ENCODE measurements at places on chromosomes 12 and 14.

DNA sequence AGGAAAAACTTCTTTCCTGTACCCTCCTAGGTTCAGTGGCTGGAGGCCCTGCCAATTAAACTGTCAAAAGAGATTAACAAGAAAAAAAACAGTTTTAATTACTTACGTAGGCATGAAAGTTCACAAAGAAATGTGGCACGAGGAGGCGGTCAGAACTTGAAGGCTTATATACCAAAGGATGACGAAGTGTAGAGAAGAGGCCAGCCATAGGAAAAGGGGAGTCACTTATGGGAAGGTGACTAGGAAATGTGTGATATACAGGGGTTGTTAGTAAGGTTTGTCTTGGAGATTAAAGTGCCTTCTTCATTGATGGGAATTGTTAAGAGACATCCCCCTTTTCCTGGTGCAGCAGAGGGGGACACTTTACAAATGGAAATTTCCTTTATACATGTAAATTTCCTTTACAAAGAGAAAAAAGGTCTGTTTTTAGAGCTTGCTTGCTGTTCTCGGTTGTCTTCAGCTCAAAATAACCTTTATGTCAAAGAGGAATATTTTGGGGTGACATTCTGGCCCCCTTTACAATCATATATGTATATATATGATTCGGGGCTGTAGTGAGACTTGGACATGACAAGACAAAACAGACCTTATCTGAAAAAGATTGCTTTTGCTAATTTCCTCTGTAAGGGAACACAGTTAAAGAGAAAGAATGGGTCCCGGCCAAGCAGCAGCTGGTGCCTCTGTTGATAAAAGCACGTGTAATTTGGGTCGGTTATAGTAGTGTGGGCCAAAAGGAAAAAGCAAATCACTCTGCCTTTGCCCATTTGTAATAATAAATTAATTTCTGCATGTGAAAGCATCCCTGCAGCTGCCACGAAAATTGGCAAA is 38.6 kb downstream of the SYNE2 start:
- no peak for DNase-seq

DNA sequence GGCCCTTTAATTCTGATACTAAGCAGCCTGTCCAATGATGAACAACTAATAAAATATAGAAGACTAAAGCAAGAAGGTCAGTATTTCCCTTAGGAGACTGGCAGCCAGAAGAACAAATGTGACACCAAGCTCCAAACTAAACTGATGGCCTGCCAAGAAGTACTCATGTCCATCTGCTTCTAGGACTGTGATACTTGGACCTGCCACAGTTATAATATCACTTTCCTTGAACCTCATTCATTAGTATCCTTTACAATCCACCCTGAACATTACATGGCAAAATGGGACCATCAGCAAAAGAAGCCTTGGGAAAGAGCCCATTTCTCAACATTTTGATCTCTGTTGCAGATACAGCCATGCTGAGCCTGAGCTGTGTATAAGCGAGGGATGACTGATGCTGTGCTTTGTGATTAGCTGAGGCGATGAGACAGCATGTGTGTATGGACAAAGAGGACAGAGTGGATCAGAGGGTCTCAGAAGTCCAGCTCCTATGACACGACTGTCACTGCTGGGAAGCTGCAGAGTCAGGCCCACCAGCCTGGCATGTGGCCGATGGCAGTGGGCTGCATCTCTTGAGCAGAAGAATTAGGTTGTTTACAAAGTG is 73.9 kb downstream of the TGFB3 start:
- DNase-seq: no peak

- no peak for DNase-seq
These were observed 126.8 kb upstream of the EVL start for GRCh38 chr14:99938376-99938775.

- no peak for DNase-seq
These were observed 50.3 kb downstream of the ESRRB start for GRCh38 chr14:76426161-76426696.

DNA sequence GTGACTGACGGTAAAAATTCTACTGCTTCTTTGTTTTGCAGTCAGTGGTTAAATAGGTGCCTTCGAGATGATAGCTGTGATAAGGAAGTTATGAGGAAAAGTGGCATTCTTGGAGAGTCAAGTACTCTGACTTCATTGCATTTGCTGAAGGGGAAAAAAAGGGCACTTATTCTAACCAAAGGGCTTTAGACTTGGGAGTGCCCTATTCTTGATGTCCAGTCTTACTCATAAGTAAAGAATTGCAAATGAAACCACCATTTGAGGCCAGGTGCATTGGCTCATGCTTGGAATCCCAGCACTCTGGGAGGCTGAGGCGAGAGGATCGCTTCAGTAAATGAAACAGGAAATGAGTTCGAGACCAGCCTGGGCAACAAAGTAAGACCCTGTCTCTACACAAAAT is 40.3 kb downstream of the BRAP start:
- peak; percentile 79 for DNase-seq

GRCh38 chr14:33643426-33644181 is 307.3 kb downstream of the EGLN3 start:
- no peak for DNase-seq

DNA sequence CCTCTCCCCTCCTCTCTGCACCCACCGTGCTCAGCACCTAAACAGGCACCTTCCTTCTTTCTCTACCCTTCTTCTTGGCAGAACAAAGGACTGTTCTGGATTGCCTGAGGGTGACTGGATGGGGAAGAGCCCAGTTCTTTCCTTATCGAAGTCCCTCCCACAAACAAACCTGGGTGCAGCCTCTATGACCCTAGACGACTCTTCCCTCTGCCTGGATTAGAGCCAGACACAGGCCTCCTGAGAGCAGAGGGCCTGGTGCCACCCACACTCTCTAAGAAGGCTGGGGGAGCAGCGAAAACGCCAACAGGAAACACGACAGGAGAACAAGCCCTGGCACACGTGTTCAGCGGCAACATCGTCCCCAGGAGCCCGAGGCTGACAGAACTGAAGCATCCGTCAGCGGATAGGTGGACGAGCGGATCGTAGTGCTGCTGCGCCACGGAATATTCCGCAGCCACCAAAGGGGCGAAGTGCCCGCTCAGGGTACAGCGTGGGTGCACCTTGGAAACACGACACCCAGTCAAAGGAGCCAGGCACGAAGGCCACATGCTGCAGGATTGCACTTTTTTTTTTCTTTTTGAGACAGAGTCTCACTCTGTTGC is 38.0 kb downstream of the RIMBP2 start:
- DNase-seq: no peak

DNA sequence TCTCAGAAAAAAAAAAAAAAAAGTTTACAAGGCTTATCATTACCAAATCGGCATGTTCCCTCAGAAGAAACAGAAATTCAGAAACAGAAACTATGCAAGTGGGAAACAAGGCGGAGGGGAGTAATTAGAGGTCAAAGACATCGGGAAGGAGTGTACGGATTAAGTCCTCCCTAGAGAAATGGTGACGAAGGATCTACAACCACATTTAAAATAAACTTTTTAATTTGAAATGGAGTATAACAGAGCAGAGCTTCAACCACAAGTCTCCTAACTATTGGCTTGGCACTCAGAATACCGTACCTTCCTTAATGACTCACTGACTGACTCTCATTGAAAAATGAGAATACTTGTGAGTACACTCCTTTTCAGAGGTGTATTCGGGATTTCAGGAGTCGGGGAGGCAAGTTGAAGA is 908 bp downstream of the ENTPD5 start:
- peak; percentile 71 for DNase-seq

GRCh38 chr12:29566441-29566840 is 69.0 kb upstream of the OVCH1 start:
- DNase-seq: peak; percentile 64

DNA sequence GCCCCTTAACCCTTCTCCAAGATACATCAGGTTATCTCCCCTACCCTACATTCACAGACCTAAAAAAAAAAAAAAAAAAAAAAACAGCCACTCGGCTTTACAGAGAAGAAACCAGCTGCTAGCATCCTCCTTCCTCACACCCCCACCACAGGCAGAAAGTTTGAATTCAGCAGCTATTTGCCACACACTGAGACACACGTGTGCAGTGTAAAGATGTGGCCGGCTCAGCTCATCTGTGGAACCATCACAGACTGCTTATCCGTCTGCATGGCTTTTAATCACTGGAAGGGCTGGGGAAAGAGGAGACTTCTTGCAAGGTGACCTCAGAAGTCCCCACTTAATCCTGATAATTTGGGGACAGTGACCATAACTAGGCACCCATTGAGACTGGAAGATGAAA is 50.0 kb downstream of the VWF start:
- no peak for DNase-seq

- no peak for DNase-seq
These were observed 4.5 kb upstream of the KMT5A start for GRCh38 chr12:123379391-123379790.

GRCh38 chr14:34873589-34874385 is 1.4 kb downstream of the BAZ1A start:
- peak; percentile 57 for DNase-seq

- DNase-seq: peak; percentile 85
These were observed 39.4 kb downstream of the ETV6 start for GRCh38 chr12:11688831-11689230.

DNA sequence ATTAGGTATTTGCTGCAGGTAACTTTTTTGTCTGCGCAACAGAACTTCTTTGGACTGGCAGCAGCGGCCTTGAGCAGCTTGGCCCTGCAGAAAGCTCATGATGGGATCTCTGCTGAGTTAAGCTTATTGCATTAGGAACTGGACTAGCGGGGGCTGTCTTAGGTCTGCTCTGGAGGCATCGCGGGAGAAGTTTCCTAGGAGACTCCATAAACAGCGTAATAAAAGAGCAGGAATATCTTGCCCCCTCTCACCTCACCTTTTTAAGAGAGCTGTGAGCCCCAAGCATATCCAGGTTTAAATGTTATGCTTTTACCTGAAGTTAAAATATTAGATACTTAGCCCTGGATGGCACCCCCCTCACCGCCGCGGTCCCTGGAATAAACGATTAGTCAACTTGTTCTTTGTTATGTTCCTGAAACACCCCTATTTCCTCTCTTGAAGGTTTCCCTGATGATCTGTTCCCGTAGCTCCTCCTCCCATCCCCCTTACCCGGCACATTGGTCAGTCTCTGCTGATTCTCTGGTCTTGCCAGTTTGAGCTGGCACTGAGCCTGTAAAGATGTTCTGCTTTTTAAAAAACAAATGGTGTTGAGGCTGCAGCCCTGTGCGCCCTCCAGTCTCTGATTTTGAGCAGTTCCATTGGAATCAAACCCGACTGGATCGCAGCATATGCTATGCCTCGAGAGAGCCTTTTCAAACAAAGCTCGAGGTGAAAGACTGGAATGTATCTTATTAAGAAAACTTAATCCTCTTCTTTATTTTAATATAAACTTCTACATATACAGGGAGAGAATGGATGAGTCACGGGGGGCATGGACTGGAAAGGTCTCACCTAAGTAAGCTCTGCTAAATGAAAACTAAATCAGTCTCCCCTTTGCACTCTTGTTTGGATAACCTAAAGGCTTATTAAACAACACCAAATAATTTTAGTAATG is 1.9 kb downstream of the MLXIP start:
- DNase-seq: peak; percentile 92

DNA sequence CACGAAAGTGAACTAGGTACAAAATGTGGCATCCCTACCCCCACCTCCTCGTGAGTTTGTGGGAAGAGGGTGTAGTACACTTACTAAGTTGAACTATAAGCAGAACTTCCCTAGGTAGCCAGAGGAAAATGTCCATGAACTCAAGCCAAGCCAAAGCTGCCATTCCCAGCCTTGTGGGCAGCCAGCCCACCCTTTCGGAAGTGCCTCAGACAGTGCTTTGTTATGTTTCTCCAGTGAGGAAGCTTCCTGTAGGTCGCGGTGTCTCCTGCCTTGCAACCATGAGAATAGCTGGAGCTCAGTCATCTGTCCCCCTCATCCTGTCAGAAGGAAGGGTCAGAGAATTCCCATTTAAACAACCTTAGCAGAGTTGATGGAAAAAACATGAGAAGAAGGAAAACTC is 266.9 kb downstream of the DUSP6 start:
- DNase-seq: no peak

- no peak for DNase-seq
These were observed 348.8 kb downstream of the PDZRN4 start for GRCh38 chr12:41536813-41537490.

- DNase-seq: no peak
These were observed 176.9 kb upstream of the HIF1A start for GRCh38 chr14:61518403-61518802.

DNA sequence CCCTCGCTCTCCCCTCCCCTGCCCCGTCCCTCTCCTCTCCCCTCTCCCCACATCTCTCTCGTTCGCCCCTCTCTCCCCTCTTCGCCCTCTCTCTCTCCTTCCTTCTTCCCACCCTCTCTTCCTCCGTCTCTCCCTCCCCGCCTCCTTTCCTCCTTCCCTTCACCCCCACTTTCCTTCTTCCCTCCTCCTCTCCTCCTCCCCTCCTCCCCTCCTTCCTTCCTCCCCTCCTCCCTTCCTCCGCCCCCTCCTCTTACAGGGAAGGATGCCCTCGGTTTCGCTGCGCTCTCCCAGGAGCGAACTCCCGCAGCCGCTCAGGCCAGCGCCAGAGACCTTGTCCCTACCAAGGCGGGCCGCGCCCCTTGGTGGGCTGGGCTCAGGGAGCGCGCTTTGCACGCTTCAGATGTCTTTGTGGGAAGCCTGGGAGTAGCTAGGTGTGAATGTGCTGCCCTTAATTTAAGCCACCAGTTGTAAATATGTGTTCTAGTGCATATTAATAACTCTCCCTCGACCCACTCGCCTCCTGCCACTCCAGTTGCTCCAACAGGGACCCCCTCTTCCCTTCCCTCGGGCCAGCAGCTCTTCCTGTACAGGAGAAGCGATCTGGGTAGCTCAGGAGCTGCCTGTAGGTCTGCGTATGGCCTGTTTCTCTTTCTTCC is 13.3 kb upstream of the MAP3K9 start:
- peak; percentile 50 for DNase-seq

DNA sequence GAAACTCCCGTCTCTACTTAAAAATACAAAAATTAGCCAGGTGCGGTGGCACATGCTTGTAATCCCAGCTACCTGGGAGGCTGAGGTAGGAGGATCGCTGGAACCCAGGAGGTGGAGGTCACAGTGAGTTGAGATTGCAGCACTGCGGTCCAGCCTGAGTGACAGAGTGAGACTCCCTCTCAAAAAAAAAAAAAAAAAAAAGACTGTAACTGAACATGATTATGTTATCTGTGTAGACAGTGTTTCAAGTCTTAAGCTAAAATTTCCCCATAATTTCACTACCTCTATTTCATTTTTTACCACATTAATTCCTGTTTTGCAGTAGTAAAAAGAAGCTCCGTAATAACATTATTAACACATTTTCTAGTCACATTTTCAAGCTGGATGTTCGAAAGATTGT is 5.4 kb downstream of the PLBD1 start:
- DNase-seq: no peak

DNA sequence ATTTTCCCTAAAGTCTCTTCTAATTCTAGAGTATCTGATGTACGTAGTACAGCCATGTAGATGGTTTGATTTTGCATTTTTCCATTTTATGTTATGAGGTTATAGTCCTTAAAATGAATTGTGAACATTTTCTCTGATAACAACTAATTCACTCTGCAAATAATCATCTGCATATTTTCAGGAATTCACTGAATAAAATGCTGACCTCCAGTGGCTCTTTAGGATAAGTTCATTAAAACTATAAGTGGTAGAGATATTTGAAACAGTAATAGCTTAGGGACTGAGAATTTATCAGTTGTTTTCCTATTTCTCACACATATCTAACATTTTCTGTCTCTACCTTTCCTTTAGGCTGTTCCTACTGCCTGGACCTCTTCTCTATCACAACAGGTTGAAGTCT is 4.4 kb downstream of the MSRB3 start:
- DNase-seq: no peak
